Mesendoderm (in vitro differentiated cells): ENCODE measurements at places on chromosomes 6 and 20.

GRCh38 chr6:6243846-6244245 is 76.6 kb downstream of the F13A1 start:
- no peak for DNase-seq

DNA sequence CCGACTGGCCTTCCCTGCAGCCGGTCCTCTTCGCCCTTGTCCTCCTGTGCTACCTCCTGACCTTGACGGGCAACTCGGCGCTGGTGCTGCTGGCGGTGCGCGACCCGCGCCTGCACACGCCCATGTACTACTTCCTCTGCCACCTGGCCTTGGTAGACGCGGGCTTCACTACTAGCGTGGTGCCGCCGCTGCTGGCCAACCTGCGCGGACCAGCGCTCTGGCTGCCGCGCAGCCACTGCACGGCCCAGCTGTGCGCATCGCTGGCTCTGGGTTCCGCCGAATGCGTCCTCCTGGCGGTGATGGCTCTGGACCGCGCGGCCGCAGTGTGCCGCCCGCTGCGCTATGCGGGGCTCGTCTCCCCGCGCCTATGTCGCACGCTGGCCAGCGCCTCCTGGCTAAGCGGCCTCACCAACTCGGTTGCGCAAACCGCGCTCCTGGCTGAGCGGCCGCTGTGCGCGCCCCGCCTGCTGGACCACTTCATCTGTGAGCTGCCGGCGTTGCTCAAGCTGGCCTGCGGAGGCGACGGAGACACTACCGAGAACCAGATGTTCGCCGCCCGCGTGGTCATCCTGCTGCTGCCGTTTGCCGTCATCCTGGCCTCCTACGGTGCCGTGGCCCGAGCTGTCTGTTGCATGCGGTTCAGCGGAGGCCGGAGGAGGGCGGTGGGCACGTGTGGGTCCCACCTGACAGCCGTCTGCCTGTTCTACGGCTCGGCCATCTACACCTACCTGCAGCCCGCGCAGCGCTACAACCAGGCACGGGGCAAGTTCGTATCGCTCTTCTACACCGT is 6.1 kb downstream of the UBD start:
- peak; percentile 87 for DNase-seq

DNA sequence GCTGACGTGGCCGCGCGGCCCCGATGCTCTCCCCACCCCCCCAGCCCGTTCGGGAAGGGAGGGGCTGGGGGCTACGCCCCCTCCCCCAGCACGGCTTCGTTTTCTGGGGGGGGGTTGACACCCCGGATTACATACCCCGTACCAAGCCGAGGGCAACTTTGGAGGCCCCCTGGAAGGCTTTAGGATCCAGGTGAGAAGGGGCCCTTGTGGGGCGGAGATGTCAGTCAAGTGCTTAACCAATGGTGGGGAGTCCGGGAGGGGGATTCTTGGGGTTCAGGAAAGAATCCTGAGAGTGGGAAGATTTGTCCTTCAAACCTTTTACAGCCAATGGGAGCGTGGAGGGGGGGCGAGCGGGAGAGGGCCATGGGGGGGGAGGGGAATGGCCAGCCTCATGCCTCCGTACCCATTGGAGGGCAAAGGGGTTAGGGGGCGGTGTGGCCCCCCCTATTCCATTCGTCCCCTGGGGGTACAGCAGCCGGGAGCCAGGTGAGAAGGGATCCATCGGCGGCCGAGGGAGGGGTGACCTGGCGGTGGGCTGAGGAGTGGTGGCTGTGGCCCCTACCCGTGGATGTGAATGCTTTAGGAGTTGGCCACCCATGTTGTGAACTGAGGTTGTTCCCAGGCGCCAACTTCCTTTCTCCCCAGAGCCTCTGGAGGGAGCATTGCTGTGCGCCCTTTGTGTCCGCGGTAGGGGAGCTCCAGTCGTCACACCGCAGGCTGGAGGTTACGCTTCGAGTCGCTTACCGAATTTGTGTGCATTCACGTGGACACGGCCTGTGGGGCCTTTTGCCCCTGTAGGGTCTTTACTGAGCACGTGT is 682 bp downstream of the BRD2 start:
- peak; percentile 95 for DNase-seq

- DNase-seq = peak; percentile 77
These were observed at the start of gene OGFRL1 for GRCh38 chr6:71288228-71289038. Gene OGFRL1 (plus strand): TSS chr6:71288811. CDS start chr6:71288937, 126 bp downstream.

DNA sequence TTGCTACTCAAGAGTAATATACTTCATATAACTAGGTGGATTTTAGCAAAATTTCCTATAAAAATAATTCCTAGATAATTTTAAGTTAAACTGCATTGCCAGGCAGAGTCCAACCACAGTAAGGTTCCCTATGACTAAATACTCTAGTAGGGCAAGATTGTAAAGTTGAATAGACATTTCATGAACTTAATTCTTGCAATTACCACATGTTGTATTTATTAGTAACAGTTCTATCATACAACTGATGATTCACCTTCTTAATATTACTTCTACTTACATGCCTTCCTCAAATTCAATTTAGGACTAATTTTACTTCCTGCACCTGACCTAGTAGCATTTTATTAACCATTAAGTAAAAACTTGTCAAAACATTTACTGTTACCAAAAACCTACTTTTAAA is 266.7 kb upstream of the THEMIS start:
- DNase-seq = no peak

DNA sequence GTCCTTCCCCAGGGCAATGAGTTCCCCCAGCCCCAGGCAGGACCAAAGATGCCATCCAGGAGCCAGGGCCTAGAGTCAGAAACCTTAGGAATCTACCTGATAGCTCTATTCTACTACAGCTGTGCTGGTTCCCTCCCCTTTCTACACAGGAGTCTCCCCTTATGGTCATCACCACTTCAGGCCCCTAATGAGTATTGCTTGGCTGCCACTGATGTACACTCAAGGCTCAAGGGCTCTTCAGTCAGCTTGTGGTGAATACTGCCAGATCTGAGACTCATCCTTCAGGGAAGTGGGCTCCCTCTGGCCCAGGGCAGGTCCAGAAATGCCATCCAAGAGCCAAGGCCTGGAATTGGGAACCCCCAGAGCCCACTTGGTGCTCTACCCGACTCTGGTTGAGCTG is 248.6 kb downstream of the ALDH8A1 start:
- DNase-seq = no peak

- peak; percentile 26 for DNase-seq
These were observed 113.1 kb downstream of the C6orf58 start for GRCh38 chr6:127690092-127690491.

DNA sequence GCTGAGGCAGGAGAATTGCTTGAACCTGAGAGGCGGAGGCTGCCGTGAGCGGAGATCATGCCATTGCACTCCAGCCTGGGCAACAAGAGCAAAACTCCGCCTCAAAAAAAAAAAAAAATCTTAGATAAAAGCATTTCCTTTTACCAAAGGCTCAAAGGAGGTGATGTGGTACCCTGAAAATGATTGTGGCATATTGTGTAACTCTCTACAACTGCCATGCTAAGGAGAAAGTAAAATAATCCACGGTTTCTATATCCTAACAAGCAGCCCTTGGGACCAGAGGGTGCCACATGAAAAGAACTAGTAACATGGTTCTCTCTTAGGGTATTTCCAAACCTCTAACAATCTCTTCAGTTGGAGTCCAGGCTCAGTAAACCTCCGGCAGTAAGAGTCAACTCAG is 38.8 kb upstream of the SLA2 start:
- DNase-seq = no peak

DNA sequence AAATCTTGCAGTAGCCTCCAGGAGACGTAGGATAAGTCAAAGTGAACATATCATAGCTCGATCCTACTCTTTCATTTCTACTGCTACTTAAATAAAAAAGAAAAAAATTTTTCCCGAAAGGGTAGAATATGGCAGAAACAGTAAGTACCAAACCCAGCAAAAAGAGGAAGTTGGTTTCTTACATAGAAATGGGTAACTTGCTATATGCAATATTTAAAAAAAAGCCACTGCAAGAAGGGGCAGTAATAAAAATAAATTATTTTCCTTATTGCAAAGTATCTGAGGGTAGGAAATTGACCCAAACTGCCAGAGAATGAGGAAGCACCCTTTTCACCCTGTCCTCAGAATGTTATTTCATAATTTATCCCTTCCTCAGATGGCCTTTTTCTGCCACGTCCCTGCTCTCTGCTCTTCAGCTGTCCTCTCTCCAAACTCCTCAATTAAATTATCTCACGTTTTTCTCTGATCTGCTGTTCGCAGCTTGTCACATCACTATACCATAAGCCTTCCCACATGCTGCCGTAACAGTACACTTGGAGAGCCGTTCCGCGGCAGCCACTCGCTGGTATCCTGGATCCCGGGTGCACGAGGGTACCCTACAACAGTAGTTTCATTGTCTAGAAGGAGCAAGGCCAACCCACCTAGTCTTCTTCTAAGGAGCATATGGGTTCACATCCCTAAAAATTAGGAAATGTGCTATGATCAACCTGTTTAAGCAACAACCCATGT is 149.6 kb downstream of the BACH2 start:
- no peak for DNase-seq

- DNase-seq = peak; percentile 29
These were observed 54.1 kb upstream of the PTPRT start for GRCh38 chr20:43243672-43244269.

DNA sequence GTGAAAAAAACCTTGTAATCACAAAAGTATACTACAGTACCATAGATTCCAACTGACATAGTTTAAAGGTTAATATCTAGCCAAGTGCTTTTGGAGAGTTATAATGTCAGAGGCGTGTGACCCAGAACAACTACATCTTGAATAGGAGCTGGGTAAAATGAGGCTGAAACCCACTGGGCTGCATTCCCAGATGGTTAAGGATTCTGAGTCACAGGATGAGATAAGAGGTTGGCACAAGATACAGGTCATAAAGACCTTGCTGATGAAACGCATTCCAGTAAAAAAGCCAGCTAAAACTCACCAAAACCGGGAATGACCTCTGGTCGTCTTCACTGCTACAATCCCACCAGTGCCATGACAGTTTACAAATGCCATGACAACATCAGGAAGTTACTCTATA is 22.4 kb upstream of the KIAA0408 start:
- DNase-seq = peak; percentile 44

- DNase-seq = no peak
These were observed 12.2 kb downstream of the SNAP91 start for GRCh38 chr6:83696674-83697073.

GRCh38 chr6:121711472-121711871 is 276.0 kb downstream of the GJA1 start:
- DNase-seq = no peak

- no peak for DNase-seq
These were observed 13.3 kb upstream of the CRYBG1 start for GRCh38 chr6:106347219-106347618.

DNA sequence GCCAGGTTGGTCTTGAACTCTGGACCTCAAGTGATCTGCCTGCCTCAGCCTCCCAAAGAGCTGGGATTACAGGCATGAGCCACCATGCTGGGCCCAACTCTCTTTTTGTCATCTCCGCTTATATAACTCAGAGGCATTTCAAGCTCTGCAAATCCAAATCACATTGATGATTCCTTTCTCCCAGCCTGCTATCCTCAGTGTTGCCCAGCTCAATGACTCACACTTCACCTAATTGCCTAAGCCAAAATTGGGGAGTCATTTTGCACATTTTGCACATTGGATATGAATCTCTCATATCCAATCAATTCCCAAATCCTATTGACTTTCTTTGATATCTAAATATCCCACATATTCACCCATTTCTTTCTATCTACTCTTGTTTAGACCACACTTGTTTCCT is 3.9 kb downstream of the UTRN start:
- no peak for DNase-seq

- no peak for DNase-seq
These were observed 124.7 kb downstream of the TMEM242 start for GRCh38 chr6:157198425-157199279.

- no peak for DNase-seq
These were observed 1.9 kb downstream of the NT5E start for GRCh38 chr6:85451565-85452306.

- DNase-seq = no peak
These were observed 102.1 kb downstream of the DLGAP4 start for GRCh38 chr20:36408219-36408618.

DNA sequence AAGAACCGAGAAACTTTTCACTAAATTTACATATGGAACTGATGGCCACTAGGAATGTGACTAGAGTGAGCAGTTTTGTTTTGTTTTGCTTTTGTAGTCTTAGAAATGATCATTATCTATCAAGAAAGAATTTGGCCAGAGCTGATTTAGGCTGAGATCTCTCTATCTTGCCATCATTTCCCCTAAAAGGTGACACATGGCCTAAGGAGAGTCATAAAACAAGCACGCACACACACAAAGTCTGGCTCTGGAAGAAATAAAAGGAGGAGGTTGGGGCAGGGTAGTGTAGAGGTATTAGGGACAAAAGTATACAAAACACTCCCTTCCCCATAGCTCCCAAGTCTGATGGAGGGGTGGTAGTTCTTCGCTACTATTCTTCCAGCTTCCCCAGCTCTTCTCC is 56.4 kb downstream of the RIPOR2 start:
- DNase-seq = peak; percentile 28

DNA sequence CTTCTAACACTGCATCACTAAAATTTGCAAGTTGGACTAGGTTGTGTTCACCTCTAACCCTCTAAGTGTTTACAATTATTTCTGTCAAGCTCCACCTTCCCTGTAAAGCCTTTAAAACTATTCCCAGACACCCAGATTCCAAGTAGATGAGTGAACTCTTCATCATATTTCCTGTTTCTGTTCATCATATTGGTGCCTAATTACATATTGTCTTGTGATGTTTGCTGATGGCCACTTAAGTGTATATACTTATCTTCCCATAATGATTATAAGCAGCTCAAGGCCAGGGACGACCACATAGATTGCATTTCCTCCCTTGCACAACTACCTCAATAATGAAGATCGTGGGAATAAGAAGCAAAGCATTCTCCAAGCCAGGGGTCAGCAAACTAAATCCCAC is 16.8 kb downstream of the TNFRSF21 start:
- no peak for DNase-seq

GRCh38 chr20:62636446-62636845 is 5.9 kb upstream of the SLCO4A1 start:
- DNase-seq = no peak

GRCh38 chr6:112180095-112180820 is 74.1 kb downstream of the LAMA4 start:
- peak; percentile 83 for DNase-seq

DNA sequence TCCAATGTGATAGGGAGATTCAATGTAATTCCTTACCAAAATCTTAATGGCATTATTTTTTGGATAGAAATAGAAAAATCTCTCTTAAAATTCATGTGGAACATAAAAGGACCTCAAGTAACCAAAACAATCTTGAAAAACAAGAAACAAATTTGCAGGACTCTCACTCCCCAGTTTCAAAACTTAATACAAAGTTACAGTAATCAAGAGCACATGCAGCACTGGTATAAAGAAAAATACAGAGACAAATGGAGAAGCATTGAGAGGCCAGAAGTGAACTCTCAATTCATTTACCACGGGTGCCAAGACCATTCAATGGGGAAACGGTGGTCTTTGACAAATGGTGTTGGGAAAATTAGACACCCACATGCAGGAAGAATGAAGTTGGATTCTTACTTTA is 7.8 kb upstream of the TSBP1 start:
- no peak for DNase-seq

- DNase-seq = no peak
These were observed 184.2 kb upstream of the MAN1A1 start for GRCh38 chr6:119533603-119534279.

DNA sequence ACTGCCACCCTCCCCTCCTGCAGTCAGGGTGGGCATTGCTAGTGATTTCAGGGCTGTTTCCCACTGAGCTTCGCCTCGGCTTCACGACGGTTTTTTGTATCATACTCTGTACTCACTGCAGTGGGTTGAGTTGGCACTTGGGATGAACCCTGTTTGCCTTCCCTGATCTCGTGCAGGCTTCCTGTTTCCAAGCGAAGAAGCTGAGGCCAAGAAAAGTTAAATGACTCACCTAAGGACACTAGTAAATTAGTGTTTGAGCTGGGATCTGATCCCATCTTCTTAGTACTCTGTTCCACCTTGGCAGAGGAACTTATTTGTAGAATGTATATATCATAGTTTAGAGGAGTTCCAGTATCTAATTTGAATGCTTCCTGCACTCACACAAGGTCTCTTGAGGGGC is 50.3 kb upstream of the VSTM2L start:
- no peak for DNase-seq
